ENCODE measurements at places on chromosomes 11 and 22.

DNA sequence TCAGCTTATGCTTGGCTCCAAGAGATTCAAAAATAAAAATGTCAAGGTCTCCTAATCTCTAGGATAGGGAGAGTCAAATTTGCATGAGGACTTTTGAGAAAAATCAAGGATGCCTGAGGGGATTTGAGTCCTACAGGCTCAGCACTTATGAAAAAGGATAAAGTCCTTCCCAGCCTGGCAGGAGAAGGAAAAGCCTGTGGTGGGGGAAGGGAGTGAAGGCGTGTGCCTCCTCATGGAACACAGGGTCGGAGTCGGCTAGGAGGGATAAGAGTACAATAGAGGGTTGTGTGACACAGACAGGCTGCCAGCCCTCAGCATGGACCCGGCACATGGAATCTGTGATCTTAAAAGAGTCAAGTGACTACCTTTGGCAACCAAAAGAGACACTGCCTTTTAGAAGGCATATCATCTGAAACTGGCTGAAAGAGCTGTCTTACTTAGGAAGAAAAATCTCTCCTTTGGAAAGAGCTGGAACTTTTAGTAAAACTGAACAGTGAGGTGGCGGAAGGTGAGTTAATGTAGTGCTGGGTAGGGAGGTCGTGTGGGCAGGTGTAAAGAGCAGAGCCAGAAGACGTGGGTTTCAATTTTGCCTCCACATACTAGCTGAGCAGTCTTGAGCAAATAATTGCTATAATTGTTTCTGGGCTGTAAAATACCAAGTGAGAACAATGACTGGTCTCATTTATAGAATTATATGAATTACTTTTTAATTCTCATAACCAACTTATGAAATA is 58.8 kb upstream of the RDX start:
- no peak for DNase-seq

DNA sequence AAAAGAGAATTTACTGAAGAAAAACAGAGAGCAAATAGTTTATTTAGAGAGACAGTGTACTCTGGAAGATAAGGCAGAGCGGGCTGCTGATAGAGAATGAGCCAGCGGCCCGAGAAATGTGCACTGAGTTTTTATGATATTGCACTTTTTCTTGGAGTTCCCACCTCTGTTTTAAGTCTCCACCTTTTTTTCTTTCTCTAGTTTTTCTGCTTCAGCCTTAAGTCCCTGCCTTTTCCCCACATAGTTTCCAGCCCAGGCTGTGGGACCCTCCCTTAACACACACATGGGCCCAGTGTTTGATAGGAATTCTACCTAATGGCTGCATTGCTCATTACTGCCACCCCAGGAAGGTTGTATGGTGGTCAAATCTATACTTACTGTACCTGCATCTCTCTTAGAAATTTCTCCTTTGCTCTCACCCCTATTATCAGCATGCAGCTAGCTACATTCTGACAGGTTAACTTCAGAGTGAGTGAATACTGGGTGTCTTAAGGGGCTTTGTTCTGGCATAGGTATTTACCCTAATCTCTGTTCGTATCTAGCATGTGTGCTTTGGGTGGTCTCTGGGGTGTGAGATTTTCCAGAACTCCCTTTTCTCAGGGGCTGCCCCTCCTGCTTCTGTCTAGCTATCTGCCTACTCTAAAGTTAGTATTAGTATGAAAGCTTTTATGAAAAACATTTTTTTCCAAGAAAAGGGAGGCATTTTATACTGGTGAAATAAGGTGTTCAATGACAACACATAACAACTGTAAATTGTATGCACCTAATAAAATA is 127.3 kb upstream of the TOP3B start:
- no peak for DNase-seq

GRCh38 chr11:65439331-65440181 is 17.0 kb downstream of the NEAT1 start:
- DNase-seq, result no peak

DNA sequence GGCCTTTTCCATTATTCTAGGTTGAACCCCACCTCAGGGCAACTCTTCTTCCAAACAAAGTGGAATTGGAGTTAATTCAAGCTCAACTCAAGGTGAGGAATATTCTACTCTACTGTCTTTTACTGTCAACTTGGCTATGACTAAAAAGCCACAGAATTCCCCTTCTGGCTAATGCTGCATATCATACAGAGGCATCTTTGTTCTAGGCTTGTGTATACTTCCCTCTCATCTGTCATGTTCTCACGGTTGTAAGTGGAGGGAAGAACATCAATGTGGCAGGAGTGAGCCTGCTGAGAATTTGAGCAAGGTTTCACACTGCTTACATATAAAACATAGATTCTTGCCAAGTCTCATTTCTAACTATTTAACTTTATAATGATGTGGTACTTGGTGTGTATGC is 921.4 kb upstream of the CNTN5 start:
- DNase-seq, result no peak

GRCh38 chr11:70399681-70400112 is 1.4 kb downstream of the CTTN start:
- DNase-seq, result no peak

GRCh38 chr11:120106354-120107150 is 31.4 kb downstream of the TRIM29 start:
- DNase-seq, result no peak
